ENCODE measurements at places on chromosomes 1 and 21.

DNA sequence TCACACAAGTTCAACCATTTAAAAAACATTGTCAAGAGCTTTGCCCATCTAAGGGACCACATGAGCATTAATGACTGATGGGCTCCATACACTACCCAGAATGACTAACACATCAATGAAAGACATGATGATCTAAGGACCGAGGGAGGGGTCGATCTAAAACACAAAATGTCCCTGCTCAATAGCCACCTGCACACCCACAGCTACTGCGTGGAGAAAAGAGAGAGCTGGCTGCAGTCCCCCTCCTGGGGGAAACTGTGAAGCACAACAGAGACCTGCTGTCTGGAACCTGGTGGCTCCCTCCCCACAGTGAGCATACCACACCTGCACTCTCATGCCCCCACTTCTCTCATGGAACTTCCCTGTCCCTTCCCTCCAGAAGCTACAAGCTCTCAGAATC is 130.1 kb upstream of the ERG start:
- no peak for DNase-seq

GRCh38 chr1:218352075-218352438 is 6.9 kb downstream of the TGFB2 start:
- no peak for DNase-seq

DNA sequence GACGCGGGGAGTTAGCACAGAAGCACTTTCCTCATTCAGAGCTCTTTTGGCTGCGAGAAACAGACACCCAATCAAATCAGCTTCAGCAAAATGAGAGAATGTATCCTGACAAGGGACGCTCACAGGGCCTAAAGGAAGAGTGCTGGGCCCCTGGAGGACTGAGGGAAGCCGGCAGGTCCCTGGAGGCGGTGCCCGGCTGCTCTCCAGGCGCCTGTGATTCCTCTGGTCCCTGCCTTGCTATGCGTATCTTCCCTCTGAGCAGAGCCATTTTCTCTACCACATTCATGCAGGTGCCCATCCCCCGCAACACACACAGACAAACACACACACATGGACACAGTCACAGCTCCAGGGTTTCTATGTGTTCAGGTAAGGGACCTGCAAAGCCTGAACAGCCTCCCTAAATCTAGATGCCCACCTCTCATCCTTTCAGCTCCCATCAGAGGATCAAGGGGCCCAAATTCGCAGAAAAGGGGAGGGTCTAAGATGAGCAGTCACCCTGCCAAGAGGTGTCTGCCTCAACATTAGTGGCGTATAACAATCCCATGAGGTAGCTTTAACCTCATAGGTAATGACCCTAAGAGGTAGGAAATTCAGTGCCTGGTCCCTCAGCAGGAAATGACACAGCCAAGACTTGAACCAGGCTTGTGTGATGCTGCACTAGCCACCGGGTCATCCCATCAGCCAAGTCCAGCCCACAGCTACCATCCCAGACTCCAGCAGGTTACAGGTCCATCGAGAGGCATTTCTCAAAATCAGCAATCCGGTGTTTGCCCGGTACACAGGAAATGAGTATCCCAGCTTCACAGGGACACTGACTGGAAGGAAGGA is 29.0 kb downstream of the PTAFR start:
- no peak for DNase-seq

DNA sequence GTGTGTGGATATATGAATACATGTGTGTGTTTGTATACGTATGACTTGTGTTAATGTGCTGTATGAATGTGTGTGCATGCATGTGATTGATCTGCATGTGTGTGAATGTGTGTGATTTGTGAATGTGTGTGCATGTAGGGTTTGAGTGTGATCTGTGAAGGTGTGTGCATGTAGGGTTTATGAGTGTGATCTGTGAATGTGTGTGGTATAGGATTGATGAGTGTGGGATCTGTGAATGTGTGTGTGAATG is 88.2 kb downstream of the STUM start:
- no peak for DNase-seq

DNA sequence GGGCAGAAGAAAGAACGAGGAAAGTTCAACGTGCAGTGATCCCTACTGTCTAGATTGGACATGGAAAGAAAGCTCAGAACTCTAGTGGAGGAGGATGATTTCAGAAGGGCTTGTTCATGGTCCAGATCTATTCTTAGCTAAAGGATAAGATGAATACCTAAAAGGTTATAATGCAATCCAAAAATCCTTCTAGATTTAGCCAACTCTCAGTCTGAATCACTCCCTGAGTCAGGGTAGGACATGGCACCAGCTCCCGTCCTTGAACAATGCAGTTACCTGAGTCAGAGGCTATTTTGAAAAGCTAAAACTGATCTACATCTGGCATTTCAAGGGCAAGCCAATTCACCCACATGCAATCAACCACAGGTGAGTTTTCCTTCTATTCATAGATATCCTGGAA is 38.8 kb upstream of the HIVEP3 start:
- DNase-seq = no peak

GRCh38 chr1:239725933-239726332 is 339.6 kb downstream of the CHRM3 start:
- no peak for DNase-seq

DNA sequence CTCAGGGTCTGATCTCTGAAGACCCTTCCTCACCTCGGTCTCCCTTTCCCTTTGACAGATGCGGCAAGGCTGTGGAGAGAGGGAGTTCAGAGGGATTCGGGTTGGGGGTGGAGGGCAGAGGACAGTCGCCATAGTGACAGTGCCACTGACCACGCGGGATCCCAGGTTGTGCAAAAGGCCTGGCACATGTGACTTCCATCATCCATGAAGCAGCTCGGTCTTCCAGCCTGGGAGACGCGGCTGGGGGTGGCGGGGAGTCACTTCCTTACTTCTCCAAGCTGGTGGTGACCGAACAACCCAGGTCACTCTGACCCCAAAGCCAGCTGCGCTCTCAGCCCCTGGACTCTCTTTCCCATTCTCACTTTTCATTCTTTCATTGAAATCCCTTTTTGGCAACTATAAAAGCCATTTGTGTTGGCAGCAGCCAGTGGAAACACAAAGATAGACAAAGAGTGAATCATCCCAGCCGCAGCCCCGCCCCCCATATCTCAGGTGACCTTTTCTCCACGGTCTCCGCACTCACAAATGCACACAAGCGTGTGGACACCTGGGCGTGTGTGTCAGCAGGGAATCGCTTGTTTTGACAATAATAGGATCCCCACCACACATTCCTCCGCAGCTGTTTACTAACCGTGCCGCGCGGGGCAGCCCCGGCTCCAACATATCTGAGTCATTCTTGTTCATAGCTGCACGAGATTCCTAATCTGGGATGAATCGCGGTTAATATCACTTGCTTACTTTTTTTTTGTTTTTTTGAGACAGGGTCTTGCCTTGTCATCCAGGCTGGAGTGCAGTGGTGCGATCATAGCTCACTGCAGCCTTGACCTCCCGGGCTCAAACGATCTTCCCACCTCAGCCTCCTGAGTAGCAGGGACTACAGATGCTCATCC is 68.3 kb downstream of the DHRS3 start:
- no peak for DNase-seq

- DNase-seq = no peak
These were observed 265.5 kb downstream of the PTPRC start for GRCh38 chr1:198904321-198904720.
